ENCODE measurements at places on chromosomes 4 and X.
A peak's percentile ranks its signal among the peaks of the same experiment; 100 is the strongest.

- DNase-seq, result no peak
Measured at GRCh38 chr4:149294601-149295000, 521.0 kb downstream of the IQCM start.

DNA sequence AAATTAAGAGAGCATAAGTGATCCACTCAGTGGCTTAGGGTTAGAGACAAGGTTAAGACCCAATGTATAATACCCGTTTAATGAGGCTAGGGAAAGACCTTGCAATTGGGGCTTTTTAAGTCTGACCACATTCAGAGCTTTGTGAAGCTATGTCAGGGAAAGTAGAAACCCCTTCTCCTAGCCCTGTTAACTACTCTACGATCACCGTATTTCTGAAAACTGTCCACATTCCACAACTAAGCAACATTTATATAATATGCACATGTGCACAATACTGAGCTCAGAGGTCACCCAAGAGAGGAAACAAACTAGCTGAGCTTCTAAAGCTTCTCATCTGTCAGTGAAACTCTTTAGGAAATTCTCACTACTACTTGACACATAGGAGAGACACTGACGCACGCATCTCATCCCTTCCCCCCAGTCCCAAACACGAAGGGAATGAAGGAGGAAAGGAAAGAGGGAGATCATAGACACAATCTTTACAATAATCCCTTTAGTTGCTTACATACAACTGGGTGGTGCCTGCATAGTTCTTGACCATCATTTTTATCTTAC, 56.2 kb downstream of the METTL14 start:
- DNase-seq, result no peak

GRCh38 chrX:318739-319578, at the start of gene GTPBP6:
Gene GTPBP6 (minus strand): TSS chrX:318796. CDS start chrX:318787, 9 bp downstream.
- peak; percentile 99 for DNase-seq

GRCh38 chrX:34848281-34848680, 94.3 kb upstream of the FAM47B start:
- DNase-seq, result no peak

DNA sequence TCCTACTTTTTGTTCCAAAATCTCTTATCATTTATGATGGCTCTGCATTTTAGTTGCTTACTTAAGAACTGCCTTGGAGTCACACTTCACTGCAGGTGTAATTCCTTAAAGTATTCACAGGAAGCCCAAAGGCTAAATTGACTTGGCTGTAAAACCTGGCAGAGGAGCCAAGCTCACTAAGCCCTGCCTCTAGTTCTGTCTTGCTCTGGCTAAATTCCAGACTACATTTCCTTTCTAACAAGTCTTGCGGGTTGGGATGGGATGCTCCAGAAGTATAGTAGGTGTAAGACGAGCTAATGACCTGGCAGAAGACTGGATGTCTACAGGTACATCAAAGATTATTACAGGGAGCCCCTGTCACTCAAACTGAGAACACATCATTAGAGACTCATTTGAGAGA, 924.0 kb upstream of the INTU start:
- no peak for DNase-seq

GRCh38 chr4:17285747-17286146, 226.1 kb downstream of the QDPR start:
- no peak for DNase-seq

DNA sequence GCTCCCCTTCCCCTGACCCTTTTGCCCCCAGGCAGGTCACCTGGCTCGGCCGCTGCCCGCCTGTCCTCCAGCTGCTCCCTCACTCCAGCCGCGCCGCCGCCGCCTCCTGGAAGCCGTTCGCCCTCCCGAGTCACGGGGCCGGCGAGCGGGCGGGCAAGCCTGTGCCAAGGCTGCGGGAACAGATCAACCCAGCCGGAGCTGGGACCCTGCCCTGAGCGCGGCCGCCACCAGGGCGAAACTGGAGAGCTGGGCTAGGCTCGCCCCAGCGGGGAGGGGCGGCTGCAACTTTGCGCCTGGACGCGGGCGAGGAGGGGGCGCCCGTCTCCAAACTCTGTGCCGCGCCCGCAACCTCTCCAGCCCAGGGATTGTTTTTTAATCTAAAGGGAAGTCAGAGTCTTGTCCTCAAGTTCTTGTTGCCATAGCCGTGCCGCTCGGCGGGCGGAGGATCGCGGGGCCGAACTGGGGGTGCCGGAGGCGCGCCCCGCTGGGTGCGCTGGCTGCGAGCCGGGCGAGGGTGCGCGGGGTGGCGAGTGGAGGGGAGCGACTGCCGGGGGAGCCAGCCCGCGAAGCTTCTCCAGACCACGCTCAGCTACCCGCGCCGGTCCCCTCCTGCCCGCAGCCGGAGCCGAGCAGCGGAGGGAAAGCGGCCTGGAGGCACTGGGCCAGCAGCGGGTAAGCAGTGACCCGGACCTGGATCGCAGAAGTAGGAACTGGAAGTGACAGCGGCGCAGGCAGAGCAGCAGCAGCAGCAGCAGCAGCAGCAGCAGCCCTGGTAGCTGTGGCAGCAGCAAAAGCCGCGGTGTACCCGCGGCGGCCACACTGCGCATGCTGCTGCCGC, 13.4 kb downstream of the ARHGEF6 start:
- DNase-seq, result peak; percentile 18

GRCh38 chr4:105241451-105241850, 94.8 kb downstream of the TET2 start:
- DNase-seq, result no peak

DNA sequence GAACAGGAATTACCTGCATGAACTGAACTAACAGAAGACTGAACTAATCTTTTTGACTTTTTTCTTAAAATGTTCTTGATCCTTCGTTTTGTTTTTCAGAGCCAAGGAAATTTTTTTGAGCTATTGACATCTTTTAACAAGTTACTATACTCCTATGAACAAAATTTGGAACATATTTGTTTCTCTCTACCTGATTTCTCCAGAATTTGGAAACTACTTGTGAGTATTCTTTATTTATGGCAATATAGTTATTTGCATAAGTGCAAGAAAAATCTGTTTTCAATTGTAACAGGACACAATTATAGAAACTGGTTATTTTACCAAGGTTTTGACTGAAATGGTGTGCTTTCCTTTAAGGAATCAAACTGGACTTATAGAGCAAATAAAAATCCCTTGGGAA, 89.5 kb upstream of the HPGD start:
- DNase-seq, result no peak

- DNase-seq, result no peak
Measured at GRCh38 chrX:30141966-30142365, 73.4 kb upstream of the MAGEB2 start.

DNA sequence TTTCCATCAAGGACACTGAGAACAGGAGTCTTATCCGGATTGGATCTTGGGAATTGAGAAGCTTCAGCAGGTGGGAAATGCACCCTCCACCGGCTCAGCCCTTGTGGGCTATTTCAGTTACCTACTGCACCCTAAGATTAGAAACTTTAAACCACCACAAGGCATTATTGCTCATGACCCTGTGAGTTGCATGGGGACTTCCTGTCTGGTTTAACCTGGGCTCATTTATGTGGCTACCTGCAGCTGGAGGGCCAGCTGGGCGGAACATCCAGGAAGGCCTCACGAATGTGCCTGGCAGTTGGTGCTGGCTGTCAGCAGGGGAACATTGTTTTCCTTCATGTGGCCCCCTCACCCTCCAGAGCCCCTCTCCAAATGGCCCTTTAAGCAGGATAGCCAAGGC, 164.1 kb downstream of the DEFB131A start:
- no peak for DNase-seq

DNA sequence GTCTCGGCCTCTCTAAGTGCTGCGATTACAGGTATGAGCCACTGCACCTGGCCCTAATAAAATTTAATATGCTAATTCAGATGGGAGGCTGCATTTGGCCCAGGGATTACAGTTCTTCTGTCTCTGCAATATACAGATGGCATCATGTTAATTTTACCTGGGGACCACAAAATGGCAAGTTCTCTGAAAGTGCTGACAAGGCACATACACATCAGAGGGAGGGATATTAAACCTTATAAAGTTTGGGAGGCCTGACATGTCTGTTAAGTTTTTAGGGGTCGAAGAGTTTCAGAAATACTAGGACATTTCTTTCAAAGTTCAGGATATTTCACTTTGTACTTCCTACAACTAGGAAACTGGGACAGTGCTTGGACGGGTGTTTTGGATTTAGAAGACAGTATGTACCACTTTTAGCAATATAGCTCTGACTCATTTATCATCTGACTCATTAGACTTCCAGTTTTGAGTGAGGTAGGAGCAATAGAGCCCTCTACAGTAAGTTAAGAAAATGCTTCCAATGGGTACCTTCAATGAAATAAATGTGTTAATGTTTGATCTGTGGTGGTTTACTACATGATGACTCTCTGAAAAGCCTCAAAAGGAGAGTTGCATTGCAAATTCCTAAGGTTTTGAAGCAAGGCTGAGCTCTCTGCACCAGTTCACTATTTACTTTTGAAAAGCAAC, 981.0 kb upstream of the HS3ST1 start:
- no peak for DNase-seq

- DNase-seq, result no peak
Measured at GRCh38 chrX:154450312-154450711, 6.4 kb downstream of the FAM50A start.

DNA sequence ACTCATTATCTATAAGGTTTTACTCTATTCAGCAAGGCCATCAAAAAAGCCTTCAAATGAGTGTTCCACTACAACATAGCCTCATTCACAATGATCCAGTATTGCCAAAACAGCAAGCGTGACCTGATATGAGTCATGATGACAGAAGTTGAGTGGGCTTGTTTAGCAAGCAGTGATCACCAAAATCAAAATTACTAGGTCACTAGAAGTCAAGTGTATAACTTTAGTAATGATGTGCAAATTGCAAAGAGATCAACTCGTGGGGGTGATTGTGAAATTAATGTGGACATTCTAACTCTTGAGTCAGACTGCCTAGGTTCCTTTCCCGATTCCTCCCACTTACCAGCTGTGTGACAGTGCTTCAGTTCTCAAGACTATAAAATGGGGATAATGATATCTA, 124.5 kb downstream of the CHM start:
- DNase-seq, result no peak

GRCh38 chr4:61149278-61149677, 50.8 kb upstream of the ADGRL3 start:
- DNase-seq, result no peak

- peak; percentile 4 for DNase-seq
Measured at GRCh38 chrX:119758731-119759247, 401 bp downstream of the SOWAHD start.

DNA sequence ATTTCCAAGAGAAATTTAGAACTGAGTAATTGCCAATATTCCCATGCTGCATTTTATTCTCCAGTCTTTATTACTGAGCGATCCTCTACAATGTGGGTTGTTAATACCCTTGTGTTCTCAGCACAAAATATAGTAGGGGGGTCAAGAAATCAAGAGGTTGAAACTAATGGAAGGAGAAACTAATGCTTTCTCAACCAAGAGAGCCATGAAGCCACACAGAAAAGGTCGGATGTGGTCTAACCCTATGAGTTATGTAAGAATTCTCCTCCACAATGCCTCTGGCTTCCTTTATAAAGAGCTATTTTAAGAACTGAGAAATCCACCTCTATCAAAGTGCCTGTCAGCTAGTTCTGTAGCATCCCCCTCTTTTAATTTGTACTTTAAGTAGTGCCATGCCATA, 268.5 kb downstream of the CHIC1 start:
- no peak for DNase-seq

- DNase-seq, result no peak
Measured at GRCh38 chrX:18887825-18888212, 96.1 kb downstream of the PHKA2 start.

DNA sequence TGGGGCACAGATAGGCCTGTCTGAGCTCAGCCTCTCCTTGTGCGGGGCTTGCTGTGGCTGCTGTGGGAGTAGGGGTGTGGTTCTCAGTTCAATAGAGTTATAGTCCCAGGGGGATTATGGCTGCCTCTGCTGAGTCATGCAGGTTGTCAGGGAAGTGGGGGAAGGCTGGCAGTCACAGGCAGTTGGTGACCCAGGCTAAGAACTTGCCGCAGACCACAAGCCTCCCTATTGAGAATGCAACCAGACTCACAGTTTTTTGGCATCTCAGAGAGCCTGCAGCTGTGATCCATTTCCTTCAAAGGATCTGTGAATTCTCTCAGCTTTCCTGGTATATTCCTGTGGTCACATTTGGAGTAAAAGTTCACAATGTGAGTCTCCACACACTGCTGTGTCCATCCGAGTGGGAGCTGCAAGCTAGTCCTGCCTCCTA, 364.9 kb downstream of the ZNF674 start:
- no peak for DNase-seq

DNA sequence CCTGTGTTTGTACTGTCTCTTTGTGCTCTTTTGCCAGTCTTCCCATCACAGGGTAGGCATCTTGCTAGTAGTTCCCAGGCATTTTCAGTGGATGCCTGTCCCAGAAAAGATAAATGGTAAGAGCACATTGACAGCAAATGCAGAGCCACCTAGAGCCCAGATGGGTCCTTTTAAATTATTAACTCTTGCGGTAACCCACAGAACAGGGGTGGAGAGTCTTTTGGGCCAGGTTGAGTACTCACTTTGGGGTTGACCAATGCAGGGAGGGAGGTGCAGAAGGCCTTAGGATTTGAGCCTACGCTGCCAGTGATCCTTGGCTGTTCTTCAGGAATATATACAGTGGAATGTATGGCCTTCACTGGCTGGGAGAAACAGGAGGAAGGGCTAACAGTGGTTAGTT, 173.8 kb downstream of the MSN start:
- DNase-seq, result no peak

- no peak for DNase-seq
Measured at GRCh38 chrX:41781500-41781899, 57.5 kb downstream of the GPR82 start.

GRCh38 chrX:133749370-133749769, 236.0 kb downstream of the GPC3 start:
- DNase-seq, result no peak

- no peak for DNase-seq
Measured at GRCh38 chr4:64598066-64598465, 188.8 kb upstream of the TECRL start.

DNA sequence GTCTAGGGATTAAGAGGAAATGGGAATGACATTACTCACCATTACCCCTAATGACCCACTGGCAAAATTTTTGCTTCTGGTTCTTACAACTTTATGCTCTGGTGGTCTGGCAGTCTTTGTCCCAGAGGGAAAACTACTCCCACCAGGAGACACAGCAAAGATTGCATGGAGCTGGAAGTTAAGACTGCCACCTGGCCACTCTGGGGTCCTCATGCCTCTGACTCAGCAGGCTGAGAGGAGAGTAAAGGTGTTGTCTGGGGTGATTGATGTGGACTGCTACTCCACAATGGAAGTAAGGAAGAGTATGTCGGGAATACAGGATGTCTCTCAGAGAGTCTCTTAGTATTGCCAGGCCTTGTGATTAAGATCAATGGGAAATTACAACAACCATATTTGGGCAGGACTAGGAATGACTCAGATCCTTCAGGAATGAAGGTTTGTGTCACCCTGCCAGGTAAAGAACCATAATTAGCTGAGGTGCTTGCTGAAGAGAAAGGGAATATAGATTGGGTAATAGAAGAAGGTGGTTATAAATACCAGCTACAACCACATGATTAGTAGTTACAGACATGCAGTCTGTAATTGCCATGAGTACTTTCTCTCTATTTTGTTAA, 215.5 kb downstream of the GPAT3 start:
- DNase-seq, result no peak

GRCh38 chr4:22625311-22625710, 67.4 kb upstream of the GBA3 start:
- no peak for DNase-seq
